Aorta (tissue), 5 donors: ENCODE measurements at places on chromosomes 5 and 9. TPM values are rescaled to one million over a fixed set of nuclear protein-coding genes. Genes with fewer than 3 reads are reported as not detected.

- DNase-seq = no peak
Observed at GRCh38 chr9:88006511-88007290, 32.4 kb upstream of the CDK20 start.

- no peak for DNase-seq
Observed at GRCh38 chr9:26296910-26297572, 595.6 kb downstream of the CAAP1 start.

DNA sequence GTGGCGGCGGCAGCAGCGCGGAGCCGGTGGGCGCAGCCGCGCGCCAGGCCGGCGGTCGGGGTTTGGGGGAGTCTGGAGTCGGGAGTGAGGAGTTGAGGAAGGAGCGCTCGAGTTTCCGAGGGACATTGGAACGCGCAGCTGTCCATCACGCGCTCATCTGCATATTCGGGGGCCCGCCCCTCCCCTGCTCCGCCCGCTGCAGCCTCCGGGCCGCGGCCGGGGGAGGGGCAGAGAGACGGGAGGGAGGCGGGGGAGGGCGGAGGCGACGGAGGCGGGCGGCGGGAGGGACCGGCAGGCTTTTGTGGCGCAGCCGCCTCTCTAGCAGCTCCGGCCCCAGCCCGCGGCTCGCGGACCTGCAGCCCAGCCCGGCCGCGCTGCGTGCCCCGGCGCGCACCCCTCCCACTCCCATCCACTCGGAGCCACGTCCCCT lies at the start of gene IRX2:
Gene IRX2, minus strand, starts transcription at position 86 of the 430 bp plus-strand sequence. CDS start 264 bp downstream, outside the sequence.
- DNase-seq = no peak

TRPM3 gene
- total RNA-seq = 5.7 TPM

GRCh38 chr5:143174714-143175398 lies 228.6 kb downstream of the NR3C1 start:
- no peak for DNase-seq

GRCh38 chr9:995192-995591 lies 18.7 kb downstream of the DMRT3 start:
- no peak for DNase-seq

DNA sequence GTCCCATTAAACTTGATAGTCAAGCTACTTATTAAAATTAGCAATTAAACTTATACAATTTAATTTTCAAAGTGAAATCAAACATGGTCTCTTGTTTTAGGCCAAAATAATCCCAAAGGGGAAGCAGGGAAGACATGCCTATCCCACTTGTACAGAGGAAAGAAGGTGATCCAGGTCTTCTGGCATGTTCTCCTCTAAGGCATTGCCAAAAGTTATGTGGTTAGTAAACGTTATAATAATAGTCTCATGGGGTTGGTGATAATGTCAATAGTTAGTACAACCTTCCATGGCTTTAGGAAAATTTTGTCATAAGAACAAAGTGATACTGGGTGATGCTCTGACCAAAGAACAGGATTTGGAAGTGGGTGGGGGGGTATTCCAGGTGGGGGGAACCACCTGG lies 52.8 kb downstream of the ROR2 start:
- no peak for DNase-seq
